K562 (cell line): ENCODE measurements at places on chromosomes 3 and 15. TPM values are rescaled to one million over a fixed set of nuclear protein-coding genes. Genes with fewer than 3 reads are reported as not detected.

DNA sequence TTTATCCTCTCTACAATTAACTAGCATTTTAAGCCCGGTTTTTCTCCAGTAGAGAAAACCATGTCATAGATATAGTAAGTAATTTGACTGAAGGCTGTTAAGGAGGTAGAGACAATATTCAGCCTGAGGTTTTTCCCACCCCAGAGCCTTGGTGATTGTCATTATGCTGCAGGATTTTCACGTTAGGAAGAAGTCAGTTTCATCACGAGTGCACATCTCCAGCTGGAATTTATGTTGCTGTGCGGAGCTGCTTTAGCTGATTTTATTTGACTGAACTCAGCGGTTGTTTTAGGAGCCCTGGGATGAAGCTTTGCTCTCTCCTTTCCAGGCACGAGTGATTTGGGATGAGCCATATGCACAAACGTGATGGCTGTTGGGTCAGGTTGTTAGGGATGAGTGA is 271.3 kb upstream of the RGMA start:
- no peak for DNase-seq

Gene EPHB1
- polyA plus RNA-seq = not detected in 2 replicates

DNA sequence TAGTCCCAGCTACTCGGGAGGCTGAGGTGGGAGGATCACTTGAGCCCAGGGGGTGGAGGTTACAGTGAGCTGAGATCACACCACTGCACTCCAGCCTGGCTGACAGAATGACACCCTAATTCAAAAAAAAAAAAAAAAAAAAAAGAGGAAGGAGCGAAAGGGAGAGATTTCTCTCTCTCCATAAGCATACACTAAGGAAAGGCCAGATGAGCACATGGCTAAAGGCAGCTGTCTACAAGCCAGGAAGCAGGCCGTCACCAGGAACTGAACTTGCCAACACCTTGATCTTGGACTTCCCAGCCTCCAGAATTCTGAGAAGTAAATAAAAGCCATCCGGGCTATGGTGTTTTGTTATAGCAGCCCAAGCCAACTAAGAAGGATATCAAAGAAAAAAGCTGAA is 7.5 kb downstream of the SRGAP3 start:
- no peak for DNase-seq

Gene SCN11A
- polyA plus RNA-seq = not detected in 2 replicates

GRCh38 chr3:165805946-165806561 is 31.2 kb downstream of the BCHE start:
- DNase-seq = no peak

GRCh38 chr3:177005718-177006405 is 191.4 kb downstream of the TBL1XR1 start:
- no peak for DNase-seq

Gene TM4SF1
- polyA plus RNA-seq = 0.08 TPM in 1 of 2 replicates, not detected in the other

Gene LRRC3B
- polyA plus RNA-seq = not detected in 2 replicates

DNA sequence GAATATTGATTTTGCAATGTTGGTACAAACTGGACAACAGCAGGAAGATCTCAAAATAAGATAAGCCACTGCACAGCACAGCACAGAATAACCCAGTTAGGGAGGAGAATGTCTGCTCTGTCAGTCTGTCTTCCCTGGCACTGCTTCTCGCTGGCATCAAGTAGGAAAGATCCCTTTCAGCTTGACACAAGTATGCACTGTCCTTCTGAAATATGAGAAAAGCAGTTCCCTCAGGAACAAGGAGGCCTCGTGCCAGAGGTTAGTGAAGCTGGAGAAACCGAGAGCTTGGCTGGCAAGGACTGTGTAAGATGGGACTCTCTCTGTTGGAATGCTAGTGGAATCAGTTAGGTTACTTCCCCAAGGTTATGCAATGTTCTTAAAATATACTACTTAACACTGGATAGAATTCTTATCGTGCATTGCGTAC is 59.1 kb downstream of the FMN1 start:
- DNase-seq = no peak

DNA sequence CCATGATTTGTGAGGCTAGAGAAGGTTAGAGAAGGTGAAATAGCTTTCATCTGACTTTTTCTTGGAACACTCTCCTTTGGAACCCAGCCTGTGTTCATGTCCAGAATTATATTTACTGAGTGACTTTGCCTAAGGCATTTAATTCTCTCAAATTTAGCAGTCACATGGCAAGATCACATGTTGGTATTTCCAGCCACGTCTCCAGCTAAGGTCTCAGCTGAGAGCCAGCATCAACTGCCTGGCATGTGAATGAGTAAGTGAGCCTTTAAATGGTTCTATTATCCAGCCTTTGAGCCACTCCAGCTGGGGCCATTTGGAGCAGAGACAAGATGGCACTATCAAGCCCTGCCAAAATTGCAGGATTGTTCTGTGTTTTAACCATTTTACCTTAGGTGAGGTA is 130.2 kb upstream of the SGO1 start:
- DNase-seq = no peak

- no peak for DNase-seq
Measured at GRCh38 chr3:129233538-129233937, 15.9 kb upstream of the COPG1 start.

- DNase-seq = peak; percentile 97
Measured at GRCh38 chr15:52018693-52019393, at the start of gene MAPK6. Gene MAPK6 (plus strand): TSS chr15:52019219. CDS start chr15:52046461, 27,242 bp downstream.

- no peak for DNase-seq
Measured at GRCh38 chr3:99938270-99938911, 120.7 kb downstream of the CMSS1 start.

DNA sequence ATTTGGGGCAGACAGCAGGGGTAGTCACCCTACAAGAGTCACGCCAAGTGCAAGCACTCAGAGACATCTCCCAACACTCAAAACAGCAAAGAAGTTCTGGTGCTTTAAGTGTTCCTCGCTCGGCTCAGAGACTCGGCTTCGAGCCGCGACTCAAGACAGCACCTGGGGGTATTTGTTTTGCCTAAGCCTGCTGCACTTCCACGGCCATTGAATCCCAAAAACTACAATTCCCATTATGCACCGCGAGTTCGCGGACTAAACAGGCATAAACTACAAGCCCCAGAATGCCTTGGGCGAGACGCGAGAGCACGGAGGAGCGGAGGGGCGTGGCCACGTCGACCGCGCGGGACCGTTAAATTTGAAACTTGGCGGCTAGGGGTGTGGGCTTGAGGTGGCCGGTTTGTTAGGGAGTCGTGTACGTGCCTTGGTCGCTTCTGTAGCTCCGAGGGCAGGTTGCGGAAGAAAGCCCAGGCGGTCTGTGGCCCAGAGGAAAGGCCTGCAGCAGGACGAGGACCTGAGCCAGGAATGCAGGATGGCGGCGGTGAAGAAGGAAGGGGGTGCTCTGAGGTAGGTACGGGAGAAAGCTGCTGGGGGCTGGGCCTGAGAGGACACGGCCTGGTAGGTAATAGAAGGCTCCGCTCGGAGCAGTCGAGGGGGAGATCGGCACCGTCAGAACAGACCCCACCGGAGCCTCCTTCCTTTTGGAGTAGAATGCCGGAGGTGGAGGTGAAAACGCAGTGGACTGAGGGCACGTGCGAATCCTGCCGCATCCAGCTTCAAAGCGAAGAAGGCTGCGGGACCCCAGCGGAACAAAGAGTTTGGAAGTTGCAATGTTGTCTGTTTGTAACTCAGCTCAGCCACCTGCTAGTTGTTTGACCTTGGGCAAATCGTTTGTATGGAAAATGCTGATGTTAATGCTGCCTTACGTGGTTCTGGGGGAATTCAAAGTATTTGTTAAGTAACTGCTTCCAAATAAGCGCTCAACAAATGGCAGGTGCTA is at the start of gene BUB1B:
BUB1B (plus strand) TSS at position 381 of the 1,000 bp plus-strand sequence; CDS start at position 533, 152 bp downstream.
- DNase-seq = peak; percentile 94

DNA sequence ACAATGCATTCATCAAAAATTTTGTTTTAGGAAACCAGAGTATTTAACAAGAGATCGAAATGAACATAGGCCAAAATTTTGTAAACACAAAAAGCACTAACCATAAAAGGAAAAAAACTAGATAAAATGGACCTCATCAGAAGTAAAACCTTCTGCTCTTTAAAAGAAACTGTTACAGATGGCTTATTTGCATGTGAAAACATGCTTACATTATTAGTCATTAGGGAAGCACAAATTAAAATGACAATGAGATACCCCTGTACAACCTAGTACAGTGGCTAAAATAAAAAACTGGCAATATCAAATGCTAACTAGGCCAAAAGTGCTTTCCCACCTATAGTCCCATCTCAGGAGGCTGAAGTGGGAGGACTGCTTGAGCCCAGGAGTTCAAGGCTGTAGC is 19.3 kb downstream of the UBR1 start:
- DNase-seq = no peak

- DNase-seq = no peak
Measured at GRCh38 chr15:73344056-73344455, 24.7 kb downstream of the HCN4 start.

Gene DAG1
- 8.4 and 9.5 TPM in 2 replicates for polyA plus RNA-seq

DNA sequence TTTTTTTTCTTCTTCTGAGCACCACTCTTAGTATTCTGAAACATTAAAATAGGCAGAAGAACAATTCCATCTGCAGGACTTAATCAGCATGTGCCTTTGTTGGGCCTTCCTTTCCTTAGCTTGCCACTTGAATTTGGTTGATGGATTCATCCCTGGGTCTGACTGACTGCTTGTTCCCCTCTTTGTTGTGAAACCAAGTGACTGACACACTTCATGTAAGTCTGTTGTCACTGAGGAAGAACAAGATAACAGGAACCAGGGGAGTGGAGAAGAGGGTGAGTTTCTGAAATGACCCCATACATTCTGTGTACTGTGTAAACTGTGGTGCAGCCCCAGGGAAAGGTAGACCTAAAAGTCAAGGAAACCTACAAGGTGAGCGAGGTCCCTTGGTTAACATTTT is 188.7 kb upstream of the TBC1D5 start:
- DNase-seq = no peak
